Activated CD4-positive, alpha-beta T cell treated with anti-CD3 and anti-CD28 coated beads for 1 hour (primary cell): ENCODE measurements at places on chromosomes 16 and 17.

- DNase-seq = no peak
Measured at GRCh38 chr17:63278728-63279442, 167.2 kb downstream of the CYB561 start.

DNA sequence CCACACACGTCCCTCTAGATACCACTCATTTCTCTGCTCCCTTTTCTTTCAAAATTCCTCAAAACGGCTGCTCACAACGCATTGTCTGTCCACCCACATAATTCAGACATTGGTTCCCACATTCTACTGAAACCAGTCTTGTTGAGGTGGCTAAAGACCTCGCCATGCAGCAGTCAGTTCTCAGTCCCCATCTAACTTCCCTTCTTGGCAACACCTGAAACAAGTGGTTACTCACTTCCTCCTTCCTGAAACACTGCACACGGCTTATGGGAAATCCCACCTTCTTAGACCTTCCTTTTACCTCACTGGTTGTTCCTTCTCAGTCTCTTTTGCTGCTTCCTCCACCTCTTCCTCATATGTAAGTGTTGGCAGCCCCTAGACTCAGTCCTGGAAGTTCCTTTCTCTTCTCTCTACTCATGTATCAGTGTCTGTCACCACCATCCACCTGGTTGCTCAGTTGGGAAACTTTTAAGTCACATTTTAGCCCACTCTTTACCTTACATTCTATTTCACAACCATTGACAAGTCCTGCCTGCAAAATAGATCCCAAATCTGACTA is 277.1 kb downstream of the CEP112 start:
- DNase-seq = no peak

DNA sequence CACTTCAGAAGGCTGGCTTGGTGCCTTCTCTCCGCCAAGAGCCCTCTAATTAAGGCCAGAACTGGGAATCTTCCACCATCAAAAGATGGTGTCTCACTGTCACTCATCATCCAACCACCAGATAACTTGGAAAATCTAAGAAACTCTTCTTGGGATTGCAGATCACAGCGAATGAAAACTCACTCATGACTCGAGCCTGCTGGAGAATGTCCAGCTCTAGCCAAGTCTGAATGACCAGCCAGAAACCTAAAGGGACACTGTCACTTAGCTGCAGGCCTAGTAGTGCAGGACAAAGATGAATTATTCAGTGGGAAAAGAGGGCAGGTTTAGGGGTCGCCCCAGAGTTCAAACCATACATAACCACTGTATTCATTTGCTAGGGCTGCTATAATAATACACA is 107.8 kb downstream of the XYLT1 start:
- no peak for DNase-seq

GRCh38 chr16:60811051-60811608 is 1225.1 kb downstream of the CDH8 start:
- DNase-seq = no peak

DNA sequence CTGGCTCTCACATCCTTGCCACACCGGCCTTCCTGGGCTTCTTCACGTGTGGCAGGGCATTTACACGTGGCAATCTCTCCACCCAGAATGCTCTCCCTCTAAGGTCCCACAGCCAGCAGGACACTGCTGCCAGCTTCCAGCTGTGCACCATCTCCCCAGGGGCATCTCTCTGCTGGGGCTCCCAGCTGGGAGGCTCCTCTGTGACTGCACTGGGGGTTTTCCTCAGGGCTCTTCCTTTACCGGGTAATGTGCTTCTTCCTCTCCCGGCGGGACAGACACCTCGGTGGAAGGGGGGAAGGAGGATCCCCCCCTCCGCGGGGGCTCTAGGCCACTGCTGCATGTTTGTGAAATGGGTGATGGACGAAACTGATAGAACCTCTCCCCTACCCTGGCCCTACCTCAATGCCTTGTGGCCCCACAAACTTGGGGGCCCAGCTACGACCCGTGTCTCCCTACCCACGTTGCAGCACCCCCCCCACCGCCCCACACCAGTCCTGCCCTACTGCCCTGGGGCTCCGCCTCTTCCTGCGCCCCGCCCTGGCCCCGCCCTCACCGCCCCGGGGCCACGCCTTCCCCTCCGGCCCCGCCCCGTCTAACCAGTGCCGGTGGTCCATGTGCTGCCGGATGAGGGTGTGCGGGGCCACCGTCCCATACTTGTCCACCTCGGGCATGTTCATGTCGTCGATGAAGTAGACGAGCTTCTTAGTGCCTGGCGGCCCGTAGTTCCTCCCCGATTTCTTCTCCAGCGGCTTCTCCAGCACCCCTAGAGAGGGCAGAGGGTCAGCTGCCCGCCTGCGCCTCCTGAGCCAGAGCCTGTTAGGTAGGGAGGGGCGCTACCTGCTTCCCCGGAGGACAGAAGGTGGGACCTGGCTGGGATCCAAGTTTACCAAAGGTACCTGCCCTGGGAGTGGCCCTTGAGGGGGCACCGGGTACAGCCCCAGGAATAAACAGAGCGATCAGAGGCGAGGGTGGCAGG is 92.6 kb downstream of the DNAH17 start:
- peak; percentile 35 for DNase-seq

- no peak for DNase-seq
Measured at GRCh38 chr17:4969047-4969550, 1.5 kb upstream of the SPAG7 start.

- no peak for DNase-seq
Measured at GRCh38 chr17:80108036-80108971, 6.9 kb downstream of the GAA start.

GRCh38 chr17:41773190-41773588 is 13.3 kb downstream of the JUP start:
- DNase-seq = no peak

- DNase-seq = no peak
Measured at GRCh38 chr17:13158494-13159240, 140.8 kb upstream of the ELAC2 start.

DNA sequence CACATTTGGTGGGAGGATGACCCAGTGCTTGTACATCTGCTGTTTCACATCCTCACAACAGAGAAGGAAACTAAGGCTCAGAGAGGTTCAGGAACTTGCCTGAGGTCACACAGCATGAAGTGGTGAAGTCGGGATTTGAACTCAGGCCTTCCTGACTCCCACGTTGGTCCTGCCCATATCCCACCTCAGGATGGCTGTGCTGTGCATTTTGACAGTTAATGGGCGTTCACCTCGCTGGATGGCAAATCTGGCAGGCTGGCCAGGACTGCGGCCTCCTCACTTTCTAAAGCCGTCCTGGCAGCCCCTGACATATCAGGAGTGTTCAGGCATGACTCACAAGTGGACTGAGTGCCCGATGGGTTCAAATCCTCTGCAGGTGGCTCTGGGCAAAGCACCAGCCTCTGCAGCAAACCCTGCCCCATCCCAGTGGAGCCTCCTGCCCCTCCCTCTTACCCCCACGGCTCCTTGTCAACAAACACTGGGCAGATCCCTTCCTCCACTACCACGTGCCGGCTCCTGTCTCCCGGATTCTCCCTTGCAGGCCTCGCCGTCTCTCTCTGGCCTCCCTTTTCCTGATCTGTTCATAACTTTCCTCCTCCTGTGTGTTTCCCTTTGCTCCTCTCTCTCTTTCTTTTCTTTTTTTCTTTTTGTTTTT is 29.2 kb downstream of the SOCS3 start:
- DNase-seq = no peak

DNA sequence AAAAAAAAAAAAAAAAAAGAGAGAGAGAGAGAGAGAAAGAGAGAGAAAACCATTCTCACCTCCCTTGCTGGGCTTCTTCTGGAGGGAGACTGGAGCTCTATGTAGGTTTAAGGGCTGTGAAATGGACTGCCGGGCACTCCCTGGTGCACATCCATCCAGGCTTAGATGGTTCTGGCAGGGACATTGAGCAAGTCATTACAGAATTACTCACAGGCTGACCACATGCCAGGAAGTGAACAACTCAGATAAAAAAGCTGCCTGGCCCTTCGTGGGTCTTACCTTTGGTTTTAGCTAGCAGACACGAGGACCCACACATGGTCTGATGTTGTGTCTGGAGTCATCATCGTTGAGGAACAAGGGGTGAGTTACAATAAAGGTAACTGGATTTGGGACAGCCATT is 847.4 kb upstream of the EEF2KMT start:
- DNase-seq = no peak
